ENCODE measurements at places on chromosomes 4 and X.

DNA sequence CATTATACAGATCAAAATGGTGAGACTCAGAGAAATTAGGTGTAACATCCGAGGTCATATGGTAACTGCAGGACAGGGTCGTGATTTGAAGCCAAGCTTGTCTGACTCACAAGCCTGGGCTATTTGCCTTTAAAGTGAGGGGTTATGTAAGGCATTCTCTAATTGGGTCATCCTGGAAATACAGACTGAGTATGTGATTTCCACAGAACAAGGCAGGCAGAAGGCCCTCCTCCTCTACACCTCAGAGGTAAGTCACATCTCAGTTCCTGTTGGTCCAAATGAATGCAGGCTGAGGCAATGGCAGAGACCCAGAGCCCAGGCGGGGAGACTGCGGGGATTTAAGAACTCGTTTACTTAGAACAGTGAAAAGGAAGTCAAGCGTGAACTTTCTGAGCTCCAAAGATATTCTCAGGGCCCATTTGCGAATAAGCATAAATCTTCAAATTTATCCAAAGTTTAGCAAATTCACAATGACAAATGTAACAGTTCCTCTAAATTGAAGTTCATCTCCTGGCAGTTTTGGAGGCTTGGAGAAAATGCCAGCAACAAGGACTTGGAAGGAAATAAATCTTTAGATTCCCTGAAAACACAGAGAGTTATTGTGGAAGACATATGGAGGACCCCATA, 153.3 kb downstream of the LDB2 start:
- no peak for DNase-seq

- DNase-seq: no peak
These were observed 3.0 kb downstream of the NFKB1 start for GRCh38 chr4:102503831-102504786.

DNA sequence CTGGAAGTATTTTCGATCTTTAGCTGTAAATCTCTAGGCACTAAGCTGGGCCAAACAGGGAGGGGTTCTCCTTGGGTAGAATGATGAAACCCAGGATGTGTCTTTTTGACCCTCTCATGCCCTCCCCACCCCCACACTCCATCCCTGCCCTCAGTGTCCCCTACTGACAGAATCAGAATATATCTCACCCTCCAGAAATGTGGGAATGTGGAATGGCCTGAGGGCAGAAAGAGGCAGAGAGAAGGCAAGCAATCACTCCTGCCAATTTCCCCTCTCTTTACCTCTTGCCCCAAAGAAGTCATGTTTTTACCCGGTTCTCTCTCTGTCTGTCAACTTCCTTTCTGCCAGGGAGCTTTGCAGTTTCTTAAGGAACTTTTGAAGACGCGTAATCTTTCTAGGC, 34.4 kb downstream of the RAP2C start:
- no peak for DNase-seq

DNA sequence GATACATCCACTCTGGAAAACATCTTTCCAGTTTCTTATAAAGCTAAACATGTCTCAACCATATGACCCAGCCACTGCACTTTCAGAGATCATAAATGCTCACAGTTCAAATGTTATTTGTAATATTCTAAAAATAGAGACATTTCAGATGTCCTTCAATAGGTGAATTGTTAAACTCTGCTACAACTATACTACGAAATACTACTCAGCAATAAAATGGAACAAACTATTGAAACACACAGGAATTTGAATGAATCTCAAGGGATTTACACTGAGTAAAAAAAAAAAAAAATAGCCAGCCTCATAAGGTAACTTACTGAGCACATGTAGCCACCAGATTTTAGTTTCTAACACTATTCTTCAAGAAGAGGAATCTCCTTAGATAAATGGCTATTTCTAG, 253.9 kb downstream of the PCDH18 start:
- no peak for DNase-seq

- DNase-seq: no peak
These were observed 944.7 kb upstream of the NDST4 start for GRCh38 chr4:116058129-116058528.

GRCh38 chr4:65798498-65799127, 128.3 kb upstream of the EPHA5 start:
- no peak for DNase-seq

DNA sequence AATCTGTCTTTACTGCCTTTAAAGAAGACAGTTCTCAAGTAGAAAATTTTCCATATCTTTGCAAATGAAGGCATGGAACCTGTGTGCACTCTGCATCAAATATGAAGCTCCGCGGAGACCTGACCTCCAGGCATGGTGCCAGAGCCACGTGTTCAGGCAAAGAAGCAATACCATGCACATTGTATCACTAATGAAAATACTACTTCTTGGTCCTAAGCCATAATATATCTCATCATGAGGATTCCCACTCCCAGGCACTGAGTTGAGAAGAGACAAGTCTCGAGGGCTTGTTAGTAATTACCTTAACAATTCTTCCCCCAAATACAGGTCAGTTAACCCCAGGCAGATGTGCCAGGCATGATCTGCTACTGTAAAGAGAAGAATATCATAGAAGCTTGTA, 56.7 kb downstream of the PCDH19 start:
- DNase-seq: no peak

GRCh38 chr4:107619066-107619465, 101.0 kb downstream of the PAPSS1 start:
- DNase-seq: peak; percentile 30

GRCh38 chr4:47500776-47501175, 15.7 kb downstream of the ATP10D start:
- no peak for DNase-seq

DNA sequence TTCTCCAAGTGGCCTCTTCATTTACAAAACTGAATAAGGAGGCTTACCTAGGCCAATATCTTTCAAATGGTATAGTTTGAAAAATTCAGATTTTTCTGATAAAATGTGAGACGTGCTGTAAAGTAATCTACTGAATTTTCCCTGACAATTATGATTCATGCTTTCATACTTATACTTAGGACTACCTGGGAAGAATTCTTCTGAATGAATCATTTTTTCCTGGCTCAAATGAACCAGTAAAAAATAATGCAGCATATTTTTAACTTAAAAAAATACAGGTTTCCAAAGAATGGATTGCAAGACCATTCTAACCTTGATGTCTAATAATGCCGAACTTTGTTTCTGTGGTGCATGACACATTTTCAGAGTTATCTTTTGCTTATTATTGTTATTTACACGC, 375.4 kb downstream of the ZNF674 start:
- no peak for DNase-seq

DNA sequence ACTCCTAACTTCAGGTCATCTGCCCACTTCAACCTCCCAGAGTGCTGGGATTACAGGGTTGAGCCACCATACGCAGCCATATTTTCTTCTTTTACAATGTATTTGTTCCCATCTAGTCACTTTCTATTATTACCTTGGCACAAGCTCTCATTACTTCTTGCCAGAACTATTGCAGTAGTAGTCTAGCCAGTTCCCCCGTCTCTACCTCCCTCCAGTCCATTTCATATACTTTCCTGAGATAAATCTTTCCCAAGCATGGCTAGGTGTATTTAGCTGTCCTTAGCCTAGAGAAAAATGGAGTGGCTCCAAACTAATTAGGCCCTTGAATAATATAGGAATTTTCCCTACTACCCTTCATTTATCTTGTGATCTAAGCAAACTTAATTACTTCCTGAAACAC, 412.2 kb downstream of the RPA4 start:
- no peak for DNase-seq

- DNase-seq: peak; percentile 49
These were observed 82.0 kb downstream of the PLS3 start for GRCh38 chrX:115642895-115643530.

GRCh38 chrX:77953708-77954107, 15.7 kb downstream of the PGAM4 start:
- no peak for DNase-seq

- DNase-seq: no peak
These were observed 41.8 kb downstream of the HTRA3 start for GRCh38 chr4:8311101-8312068.

DNA sequence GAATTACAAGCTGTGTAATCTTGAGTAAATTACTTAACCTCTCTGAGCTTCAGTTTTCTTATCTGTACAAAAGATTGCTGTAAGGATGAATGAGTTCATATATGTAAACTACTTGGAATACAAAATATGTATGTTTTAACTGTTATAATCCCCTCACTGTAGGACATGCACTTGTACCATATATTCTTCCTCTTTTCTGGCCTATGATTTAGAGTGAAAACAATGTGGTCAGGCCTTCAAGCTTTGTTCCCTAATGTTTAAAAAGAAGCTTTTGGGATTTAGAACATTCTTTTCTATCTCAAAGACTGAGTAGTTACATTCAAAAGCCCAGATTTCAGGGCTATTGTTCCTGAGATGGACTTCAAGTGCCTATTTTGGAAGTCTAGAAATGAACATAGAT, 26.7 kb upstream of the GPRIN3 start:
- no peak for DNase-seq

GRCh38 chrX:15911734-15912550, 57.3 kb upstream of the AP1S2 start:
- no peak for DNase-seq

DNA sequence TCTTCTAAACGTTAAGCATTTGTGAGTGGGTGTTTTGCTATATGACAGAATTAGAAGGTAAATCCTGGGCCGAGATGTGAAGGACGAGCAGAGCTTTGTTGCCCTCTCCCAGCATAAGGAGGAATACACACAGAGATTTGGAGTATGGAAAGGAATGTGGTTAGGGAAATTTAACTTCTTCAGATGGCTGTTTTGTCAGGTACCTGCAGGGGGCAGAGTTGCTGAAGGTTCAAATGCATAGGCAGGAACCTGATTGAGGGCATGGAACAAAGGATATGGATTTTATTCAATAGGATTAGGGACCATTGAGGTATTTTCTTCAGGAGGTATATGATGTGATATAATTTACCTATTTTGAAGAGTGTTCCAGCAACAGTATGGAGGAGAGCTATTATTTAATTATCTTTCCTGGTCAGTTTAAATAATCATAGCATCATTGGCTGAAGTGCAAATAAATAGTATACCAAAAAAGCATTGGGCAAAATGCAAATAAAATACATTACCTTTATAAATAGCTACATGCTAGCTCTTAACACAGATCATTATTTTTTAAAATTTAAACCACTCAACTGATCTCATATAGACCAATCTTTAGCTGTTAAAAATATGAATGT, 143.6 kb downstream of the SLIT2 start:
- no peak for DNase-seq

DNA sequence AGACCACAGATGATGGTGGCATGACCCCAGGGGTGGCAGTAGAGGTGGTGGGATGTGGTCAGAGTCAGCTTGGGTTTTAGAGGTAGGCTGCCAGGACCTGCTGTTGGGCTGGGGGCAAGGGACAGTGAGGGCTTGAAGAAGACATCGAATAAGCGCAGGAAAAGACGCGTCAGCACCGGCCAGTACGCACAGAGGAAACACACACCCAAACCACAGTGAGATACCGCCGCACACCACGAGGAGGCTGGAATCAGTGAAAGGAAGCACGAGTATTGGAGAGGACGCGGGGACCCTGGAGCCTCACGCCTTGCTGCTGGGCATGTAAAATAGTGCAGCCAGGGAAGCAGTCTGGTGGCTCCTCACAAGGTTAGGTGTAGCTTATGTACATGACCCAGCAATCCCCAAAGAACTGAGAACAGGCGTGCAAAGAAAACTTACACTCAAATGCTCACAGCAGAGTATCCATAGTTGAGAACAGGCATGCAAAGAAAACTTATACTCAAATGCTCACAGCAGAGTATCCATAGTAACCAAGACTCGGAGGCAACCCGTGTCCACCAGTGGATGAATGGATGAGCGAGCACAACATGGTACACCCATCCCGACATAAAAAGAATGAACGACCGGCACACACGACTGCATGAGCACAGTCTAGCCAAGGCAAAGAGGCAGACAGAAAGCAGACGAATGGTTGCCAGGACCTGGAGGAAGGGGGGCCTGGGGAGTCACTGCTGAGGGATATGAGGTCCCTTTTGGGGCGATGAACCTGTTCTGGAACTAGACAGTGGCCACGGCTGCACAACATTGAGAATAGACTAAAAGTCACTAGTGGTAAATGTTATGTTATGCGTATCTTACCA, 13.3 kb downstream of the PDZD4 start:
- no peak for DNase-seq

DNA sequence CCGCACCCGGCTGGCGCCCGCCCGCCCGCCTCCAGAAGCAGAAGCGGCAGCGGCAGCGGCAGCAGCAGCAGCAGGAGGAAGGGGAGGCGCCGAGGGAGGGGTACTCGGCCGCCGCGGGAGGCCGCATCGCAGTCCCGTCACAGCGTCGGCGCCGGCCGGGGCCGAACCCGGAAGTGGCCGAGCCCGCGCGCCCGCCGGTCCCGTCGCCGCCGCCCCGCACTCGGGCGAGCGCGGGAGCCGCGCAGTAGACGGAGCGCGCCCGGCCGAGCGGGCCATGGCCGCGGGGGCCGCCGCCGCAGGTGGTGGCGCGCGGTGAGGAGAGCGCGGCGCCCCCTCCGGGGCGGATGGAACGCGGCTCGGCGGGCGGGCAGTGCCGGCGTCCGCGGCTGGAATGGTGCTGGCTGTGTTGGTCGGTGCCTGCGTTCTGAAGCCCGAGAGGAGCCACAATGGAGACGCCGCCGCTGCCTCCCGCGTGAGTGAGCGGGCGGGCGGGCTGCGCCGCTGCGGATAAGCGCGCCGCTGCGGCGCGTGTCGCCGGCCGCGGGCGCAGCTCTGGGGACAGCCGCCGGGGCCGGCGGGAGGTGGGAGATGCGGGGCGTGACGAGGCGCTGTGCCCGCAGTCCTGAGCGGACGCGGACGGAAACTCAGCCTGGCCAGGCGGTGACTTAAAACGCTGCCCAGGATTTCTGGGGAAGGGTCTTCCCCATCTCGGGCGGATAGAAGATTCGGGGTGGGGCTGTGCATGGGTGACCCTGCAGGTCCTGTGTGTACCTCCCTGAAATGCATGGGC, at the start of gene KLHL2:
Gene KLHL2, plus strand, starts transcription at position 131 of the 790 bp plus-strand sequence. Its CDS starts 316 bp downstream, at position 447.
- no peak for DNase-seq

DNA sequence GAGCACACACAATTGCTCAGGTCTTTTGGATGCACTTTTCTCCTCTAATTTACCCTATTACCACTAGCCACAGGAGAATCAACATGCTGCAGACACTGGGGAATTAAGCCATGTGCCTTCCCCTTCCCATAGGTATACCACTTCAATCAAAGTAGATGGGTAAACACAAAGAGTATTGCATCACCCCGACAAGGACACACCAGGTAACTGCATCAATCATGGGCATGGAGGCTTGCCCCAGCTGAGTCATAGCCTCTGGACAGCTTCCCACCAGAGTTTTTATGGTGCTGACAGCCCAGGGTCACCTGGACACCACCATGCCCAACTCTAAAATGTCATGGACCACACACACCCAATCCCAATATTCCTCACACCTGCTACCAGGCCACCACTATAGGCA, 197.2 kb upstream of the AR start:
- DNase-seq: no peak

All from NCI-H446 (cell line).